ENCODE measurements at places on chromosomes 5 and 9. TPM values are rescaled to one million over a fixed set of nuclear protein-coding genes. Genes with fewer than 3 reads are reported as not detected.
A peak's percentile ranks its signal among the peaks of the same experiment; 100 is the strongest.

DNA sequence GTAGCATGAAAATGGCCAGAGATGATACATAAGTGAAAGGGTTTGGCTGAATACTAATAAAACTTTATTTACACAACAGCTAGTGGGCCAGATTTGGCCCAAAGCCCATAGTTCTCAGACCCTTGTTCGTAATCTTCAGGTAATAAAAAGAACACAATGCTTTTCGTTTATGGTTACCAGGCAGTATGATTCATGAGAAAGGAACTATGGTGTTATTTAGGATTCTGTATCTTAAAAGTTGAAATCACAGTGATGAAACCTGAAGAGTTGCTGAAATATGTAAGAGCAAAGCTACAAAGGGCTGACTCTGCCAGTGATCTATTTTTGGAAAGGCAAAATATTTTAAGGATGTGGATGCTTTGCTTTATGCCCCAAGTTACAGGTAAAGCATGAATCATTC is 192.7 kb downstream of the SMC2 start:
- H3K4me1 ChIP-seq = no peaks in the 10 kb centered on the region
- H3K4me3 ChIP-seq = no peak overlapping the region
- no peak overlapping the region for H3K27ac ChIP-seq
- H3K36me3 ChIP-seq = no peaks in the 10 kb centered on the region
- DNase-seq = peak; percentile 12

DNA sequence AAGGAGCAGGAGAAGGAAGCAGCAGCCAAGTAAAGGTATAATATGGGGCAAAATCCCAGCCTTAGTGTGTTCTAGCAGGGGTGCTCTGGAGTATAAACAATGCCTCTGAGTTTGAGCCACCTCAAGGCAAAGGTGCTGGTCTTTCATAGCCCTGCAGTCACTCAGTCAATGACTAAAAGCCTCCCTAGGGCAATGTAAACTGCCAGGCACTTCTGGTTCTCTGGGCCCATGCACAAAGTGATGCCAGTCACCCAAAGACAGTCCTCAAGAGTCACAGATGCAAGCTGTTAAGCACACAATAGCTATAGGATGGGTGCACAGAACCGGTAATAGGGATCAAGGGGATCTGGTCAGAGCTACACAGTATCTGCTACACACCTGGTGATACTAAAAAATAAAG is 12.6 kb downstream of the ZBTB5 start:
- no peaks in the 10 kb centered on the region for H3K4me1 ChIP-seq
- H3K4me3 ChIP-seq = no peak overlapping the region
- DNase-seq = no peak

GRCh38 chr5:132483661-132484390 is 6.7 kb downstream of the IRF1 start:
- no peak overlapping the region for H3K4me3 ChIP-seq
- no peaks in the 10 kb centered on the region for H3K36me3 ChIP-seq
- no peaks in the 10 kb centered on the region for H3K4me1 ChIP-seq
- H3K27ac ChIP-seq = no peak overlapping the region
- no peaks in the 10 kb centered on the region for H3K27me3 ChIP-seq
- DNase-seq = no peak

DNA sequence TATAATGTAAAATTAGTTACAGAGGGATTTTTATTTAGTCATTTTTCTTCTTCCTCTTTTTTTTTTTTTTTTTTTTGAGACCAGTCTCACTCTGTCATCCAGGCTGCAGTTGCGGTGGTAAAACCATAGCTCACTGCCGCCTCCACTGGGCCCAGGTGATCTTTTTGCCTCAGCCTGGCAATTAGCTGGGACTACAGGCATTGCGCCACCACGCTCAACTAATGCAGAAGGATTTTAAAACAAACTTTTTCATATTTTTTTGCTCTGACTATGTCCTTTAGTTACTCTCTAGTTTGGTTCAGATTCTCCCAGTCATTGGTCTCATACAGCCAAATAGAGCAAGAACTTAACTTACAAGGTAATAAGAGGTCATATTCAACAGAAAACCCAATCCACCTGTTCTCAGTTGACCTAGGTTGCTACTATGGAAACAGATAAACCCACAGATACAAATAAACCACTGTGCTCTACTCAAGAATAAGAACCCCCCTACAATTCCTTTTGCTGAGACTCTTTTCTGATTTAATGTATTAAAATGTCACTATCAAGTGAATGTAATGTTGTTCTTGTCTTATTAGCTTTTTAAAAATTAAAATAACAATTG is 50.1 kb upstream of the TTC39B start:
- no peaks in the 10 kb centered on the region for H3K36me3 ChIP-seq
- H3K4me3 ChIP-seq = no peak overlapping the region
- H3K4me1 ChIP-seq = no peaks in the 10 kb centered on the region
- no peak for DNase-seq
- H3K27me3 ChIP-seq = no peaks in the 10 kb centered on the region

GRCh38 chr5:74457876-74458275 is 182.7 kb downstream of the ENC1 start:
- no peaks in the 10 kb centered on the region for H3K27me3 ChIP-seq
- H3K4me1 ChIP-seq = no peaks in the 10 kb centered on the region
- no peak overlapping the region for H3K27ac ChIP-seq
- no peak overlapping the region for H3K4me3 ChIP-seq
- H3K36me3 ChIP-seq = no peaks in the 10 kb centered on the region

DNA sequence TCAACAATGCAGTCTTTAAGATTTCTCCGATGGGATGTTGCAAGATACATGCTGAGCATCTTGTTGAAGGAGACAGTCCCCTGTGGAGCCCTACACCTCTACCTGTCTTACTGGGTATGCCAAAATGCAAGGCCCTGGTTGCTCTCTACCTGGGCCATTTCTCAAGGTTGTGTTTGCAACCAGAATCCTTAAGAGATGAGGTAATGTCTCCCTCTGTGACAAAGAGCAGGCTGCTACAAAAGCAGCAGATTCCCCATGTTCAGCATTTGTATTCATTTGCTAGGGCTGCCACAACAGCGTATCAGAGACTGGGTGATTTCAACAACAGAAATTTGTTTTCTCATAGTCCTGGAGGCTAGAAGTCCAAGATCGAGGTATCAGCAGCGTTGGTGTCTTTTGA is 138.4 kb upstream of the RPS23 start:
- no peaks in the 10 kb centered on the region for H3K36me3 ChIP-seq
- peaks cover 16% of the 10 kb centered on the region for H3K4me1 ChIP-seq
- DNase-seq = no peak
- H3K27ac ChIP-seq = no peak overlapping the region

GRCh38 chr9:95491543-95492320 is 25.0 kb downstream of the PTCH1 start:
- H3K4me3 ChIP-seq = no peak overlapping the region
- peaks cover 38% of the 10 kb centered on the region for H3K4me1 ChIP-seq
- H3K27me3 ChIP-seq = no peaks in the 10 kb centered on the region
- peak overlapping the region; percentile 3 for H3K27ac ChIP-seq

DNA sequence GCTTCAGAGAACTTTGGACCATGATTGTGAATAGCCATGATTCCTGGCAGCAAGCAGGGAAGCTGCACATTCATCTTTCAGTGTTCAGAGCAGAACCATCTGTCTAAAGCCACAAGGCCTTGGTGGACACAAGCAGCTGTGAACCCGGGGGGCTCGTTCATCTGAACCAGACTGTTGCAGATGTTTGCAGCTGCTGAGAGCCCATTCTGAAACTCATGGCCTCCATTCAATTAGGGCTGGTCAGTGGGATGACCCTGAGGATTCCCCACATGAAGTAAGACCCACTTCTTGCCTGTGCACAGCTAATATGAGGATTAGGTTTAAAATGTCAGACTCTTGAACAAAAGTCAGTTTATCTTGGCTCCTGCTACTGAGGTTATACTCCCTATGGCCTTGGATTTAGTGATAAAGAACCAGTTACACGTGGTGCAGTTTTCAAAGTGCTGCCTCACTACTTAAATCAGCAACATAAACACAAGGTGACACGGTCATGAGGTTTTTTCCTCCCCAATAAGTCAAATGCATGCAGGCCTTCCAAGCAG is 109.8 kb upstream of the IFNK start:
- H3K4me1 ChIP-seq = no peaks in the 10 kb centered on the region
- no peak overlapping the region for H3K27ac ChIP-seq
- DNase-seq = no peak
- no peaks in the 10 kb centered on the region for H3K27me3 ChIP-seq

DNA sequence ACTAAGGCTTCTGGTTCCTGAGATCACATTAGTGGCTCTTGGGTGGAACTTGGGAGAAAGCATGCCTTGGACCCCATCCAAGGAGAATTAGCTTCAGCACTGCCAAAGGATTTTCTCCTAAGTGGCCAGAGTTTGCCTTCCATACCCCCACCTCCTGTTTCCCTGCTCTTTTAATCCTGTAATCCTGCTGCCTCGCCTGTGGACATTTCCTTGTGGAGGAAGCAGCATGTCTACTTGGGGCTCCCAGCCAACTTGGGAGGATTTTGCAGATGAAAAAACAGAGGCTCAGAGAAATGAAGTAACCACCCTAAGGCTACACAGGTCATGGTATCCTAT is 1.6 kb downstream of the ARSI start:
- H3K27me3 ChIP-seq = peaks cover 12% of the 10 kb centered on the region
- peaks cover 5% of the 10 kb centered on the region for H3K4me1 ChIP-seq
- H3K4me3 ChIP-seq = no peak overlapping the region
- no peaks in the 10 kb centered on the region for H3K36me3 ChIP-seq

DNA sequence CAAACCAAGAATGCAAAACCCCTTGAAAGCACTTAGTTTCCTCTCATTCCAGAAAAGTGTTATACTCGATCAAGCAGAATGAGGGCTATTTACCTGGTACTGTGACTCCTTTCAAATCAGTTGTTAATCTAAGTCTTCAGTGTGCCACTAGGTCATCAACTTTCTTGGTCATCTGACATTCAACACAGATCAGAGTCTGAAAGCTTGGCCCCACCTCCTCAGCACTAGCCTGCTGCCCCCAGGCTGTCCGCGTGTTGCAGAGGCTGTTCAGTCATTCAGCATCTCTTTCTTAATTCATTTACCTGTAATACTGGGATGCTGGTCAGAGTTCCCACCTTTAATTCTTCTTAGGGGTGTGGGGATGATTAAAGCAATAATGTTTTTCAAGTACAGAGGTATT is 28.5 kb downstream of the ENC1 start:
- no peaks in the 10 kb centered on the region for H3K36me3 ChIP-seq
- H3K4me1 ChIP-seq = peaks cover 11% of the 10 kb centered on the region
- no peak overlapping the region for H3K27ac ChIP-seq
- no peak for DNase-seq

DNA sequence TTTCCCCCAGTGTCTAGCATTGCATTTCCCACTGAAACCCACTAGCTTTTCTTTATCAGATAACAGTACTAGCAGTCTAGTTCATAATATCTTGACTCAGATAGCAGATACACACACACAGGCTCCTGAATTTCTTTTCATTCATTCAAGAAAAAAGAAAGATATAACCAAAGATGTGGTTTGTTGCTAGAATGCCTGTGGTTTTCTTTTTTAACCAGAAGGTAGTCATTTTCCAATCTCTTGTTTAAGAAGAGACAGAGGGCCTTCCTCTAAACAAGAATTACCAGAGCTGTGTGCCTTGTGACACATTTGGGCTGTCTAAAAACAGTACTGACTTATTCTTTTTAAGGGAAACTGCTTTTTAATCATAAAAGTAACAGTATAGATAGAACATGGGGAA is 167.3 kb downstream of the PJA2 start:
- H3K4me1 ChIP-seq = no peaks in the 10 kb centered on the region
- H3K27ac ChIP-seq = no peak overlapping the region
- no peaks in the 10 kb centered on the region for H3K27me3 ChIP-seq

GRCh38 chr5:139363937-139364336 is 19.2 kb downstream of the SLC23A1 start:
- no peak for DNase-seq
- no peak overlapping the region for H3K27ac ChIP-seq
- no peaks in the 10 kb centered on the region for H3K4me1 ChIP-seq
- no peak overlapping the region for H3K4me3 ChIP-seq
- H3K27me3 ChIP-seq = no peaks in the 10 kb centered on the region

DNA sequence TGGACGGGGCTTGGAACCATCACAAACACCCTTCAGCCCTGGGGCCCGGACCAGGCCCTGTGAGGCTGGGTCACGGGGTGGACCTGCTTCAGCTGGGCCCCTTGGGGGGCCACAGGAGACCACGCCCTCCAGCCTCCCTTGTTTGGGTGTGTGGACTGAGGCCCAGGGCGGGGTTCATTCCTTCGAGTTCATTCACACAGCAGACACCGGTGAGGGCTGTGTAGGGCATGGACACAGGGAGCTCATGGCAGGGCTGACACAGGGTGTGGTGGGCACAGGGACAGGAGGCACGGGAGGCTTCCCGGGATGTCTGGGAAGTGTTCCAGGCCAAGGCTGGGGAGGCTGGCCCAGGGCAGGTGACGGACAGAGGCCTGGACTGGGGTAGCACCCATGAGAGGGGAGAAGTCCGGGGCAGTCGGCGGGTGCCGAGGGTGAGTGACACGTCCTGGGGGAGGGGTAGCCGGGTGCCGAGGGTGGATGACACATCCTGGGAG is 8.9 kb downstream of the DNLZ start:
- no peaks in the 10 kb centered on the region for H3K27me3 ChIP-seq
- peaks cover 15% of the 10 kb centered on the region for H3K4me1 ChIP-seq
- no peak overlapping the region for H3K4me3 ChIP-seq
- peak; percentile 49 for DNase-seq
- H3K27ac ChIP-seq = peak overlapping the region; percentile 90

DNA sequence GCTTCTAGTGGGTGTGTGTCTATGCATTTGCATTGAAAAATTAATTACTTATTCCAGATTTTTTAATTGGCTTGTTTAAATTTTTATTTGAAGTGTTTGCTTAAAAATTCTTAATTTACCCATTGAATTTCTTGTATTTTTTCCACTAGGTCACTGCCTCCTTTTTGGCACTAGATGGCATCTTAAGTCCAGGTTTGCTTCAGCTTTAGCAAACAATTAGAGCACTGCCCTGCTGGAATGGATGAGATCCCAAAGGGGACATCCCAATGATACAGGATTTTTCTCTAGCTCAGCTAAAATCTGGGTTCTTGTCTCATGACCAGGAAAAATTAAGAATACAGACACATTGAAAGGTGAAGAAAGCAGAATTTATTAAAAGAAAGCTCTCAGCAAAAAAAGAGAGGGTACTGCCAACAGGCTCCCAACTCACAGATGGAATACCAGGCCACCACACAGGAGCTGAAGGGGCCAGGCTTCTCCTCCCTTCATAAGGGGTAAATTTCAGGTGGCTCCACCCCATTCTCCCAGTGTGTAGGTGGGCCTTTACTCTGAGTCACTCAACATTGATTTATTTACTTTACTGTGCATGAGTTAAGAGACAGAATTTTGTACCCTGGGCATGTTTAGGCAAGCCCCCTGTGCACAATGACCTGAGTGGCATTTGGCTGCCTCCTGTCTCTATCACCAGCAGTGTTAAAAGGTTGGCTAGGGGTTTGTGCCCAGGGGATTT is 532.4 kb downstream of the ANXA1 start:
- no peak overlapping the region for H3K4me3 ChIP-seq
- no peaks in the 10 kb centered on the region for H3K36me3 ChIP-seq
- no peaks in the 10 kb centered on the region for H3K27me3 ChIP-seq

GRCh38 chr9:136597141-136597885 is 51.5 kb upstream of the NOTCH1 start:
- no peak overlapping the region for H3K4me3 ChIP-seq
- DNase-seq = no peak
- no peaks in the 10 kb centered on the region for H3K27me3 ChIP-seq
- no peak overlapping the region for H3K27ac ChIP-seq
- H3K36me3 ChIP-seq = no peaks in the 10 kb centered on the region
- no peaks in the 10 kb centered on the region for H3K4me1 ChIP-seq

- no peaks in the 10 kb centered on the region for H3K4me1 ChIP-seq
- H3K27ac ChIP-seq = no peak overlapping the region
- no peak overlapping the region for H3K4me3 ChIP-seq
- no peaks in the 10 kb centered on the region for H3K36me3 ChIP-seq
Measured at GRCh38 chr5:167786871-167787578, 504.4 kb upstream of the WWC1 start.

- no peak overlapping the region for H3K27ac ChIP-seq
- no peaks in the 10 kb centered on the region for H3K36me3 ChIP-seq
- no peaks in the 10 kb centered on the region for H3K27me3 ChIP-seq
Measured at GRCh38 chr5:44933686-44934085, 124.9 kb downstream of the MRPS30 start.

PCDHB7 gene
- 0.40 TPM for polyA plus RNA-seq

ARSI gene
- 2.1 TPM for polyA plus RNA-seq

OBP2A gene
- not detected for polyA plus RNA-seq
